Natural killer cell treated with Interleukin-12 subunit alpha and Interleukin-12 subunit beta and Interleukin-15 and Interleukin-18, amount 100 ng/mL, for 72 hours (primary cell): ENCODE measurements at places on chromosomes 12 and 14. TPM values are rescaled to one million over a fixed set of nuclear protein-coding genes. Genes with fewer than 3 reads are reported as not detected.

Gene BRMS1L
- total RNA-seq: 4.8 TPM

Gene GLIPR1L2
- total RNA-seq: 1.0 TPM

DNA sequence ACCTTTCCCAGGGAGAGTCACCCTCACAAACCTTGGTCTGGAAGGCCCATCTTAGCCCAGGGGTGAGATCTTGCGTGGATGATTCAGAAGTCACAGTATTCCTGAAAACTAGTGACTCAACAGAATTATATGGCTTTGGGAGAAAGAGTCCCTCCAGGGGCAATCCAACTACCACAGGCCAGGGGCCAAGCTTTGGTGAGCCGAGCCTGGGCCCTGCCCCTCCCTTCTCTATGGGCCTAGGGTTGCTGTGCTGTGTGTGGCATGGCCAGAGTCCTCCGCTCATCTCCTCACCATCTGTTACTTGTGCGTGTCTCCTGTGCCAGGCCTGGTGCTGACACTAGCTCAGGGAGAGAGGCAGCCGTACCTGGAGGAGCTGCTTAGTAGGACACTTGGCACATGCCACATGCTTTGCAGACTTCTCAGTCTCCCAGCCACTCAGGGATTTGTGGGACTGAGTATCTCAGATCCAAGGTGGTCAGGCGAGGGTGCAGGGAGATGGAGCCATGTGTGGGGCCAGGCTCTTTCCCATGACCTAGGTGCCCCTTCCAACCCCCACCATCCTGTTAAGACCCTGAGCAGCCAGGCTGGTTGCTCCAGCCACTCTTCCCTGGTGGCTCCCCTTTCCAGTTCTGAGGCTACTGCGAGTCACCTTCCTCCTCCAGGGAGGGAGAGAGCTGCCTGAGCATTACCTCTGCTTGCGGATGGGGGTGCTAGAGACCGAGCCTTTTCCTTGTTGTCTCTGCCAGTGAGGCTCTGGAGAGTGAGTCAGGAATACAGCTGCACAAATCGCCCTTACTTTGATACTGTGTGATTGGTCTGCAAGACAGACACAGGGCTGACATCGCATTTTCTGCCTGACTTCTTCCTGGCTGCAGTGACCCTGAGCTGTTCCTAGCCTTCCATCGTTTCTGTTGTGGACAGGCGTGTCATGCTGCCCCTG, 94.1 kb downstream of the SLC25A47 start:
- no peak overlapping the region for H3K4me3 ChIP-seq
- H3K27ac ChIP-seq: peak overlapping the region; percentile 47
- no peak for DNase-seq
- no peaks in the 10 kb centered on the region for H3K36me3 ChIP-seq
- no peaks in the 10 kb centered on the region for H3K27me3 ChIP-seq

DNA sequence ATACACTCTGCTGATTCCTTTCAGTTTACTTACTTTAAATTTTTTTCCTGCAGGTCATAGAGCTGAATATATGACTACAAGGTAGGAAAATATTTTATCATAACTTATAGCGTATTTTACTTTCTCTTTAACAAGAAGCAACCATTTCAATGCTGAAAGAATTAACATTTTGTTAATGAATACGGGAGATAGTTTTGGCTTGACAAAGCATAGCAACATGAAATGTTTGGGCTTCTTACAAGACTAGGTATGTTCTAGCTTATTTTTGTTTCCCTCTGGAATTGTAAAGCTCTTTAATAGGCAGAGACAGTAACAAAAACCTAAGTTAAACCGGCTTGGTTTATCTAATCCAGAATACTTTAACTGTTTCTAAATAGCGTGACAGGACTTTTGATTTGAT, 135.2 kb downstream of the KICS2 start:
- no peak for DNase-seq
- no peaks in the 10 kb centered on the region for H3K27me3 ChIP-seq
- H3K27ac ChIP-seq: no peak overlapping the region
- no peaks in the 10 kb centered on the region for H3K4me1 ChIP-seq
- H3K36me3 ChIP-seq: no peaks in the 10 kb centered on the region
- no peak overlapping the region for H3K4me3 ChIP-seq

GRCh38 chr12:14774906-14775635, 28.2 kb downstream of the WBP11 start:
- DNase-seq: peak; percentile 65
- H3K4me1 ChIP-seq: peaks cover 50% of the 10 kb centered on the region
- H3K36me3 ChIP-seq: no peaks in the 10 kb centered on the region
- H3K4me3 ChIP-seq: peak overlapping the region; percentile 96

DNA sequence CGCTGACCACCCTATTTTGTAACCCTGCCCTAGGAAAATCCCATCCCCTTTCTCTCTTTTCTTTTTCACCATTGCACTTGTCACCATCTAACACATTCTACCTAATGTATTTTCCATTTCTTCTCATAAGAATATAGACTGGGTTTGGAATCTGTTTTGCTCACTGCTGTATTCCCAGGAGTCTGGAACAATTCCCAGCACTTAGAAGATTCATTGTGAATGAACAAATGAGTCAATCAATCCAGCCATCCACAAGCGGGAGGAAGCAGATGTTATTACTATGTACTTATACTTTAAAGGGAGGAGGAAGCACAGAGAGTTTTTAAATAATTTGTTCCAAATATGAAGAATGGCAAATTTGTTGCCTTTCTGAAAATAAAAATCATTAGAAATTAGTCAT, 142.1 kb downstream of the KIF21A start:
- no peaks in the 10 kb centered on the region for H3K27me3 ChIP-seq
- H3K36me3 ChIP-seq: peaks cover 20% of the 10 kb centered on the region
- H3K4me3 ChIP-seq: no peak overlapping the region
